Kidney epithelial cell (primary cell): ENCODE measurements at places on chromosomes 2 and 18. TPM values are rescaled to one million over a fixed set of nuclear protein-coding genes. Genes with fewer than 3 reads are reported as not detected.

Gene ARHGEF33
- 0.14 and 0.46 TPM in 2 replicates for total RNA-seq

Gene ZNF513
- total RNA-seq, result 10.3 and 11.5 TPM in 2 replicates

Gene ZBTB7C
- total RNA-seq, result 0.82 and 1.1 TPM in 2 replicates

- no peak for DNase-seq
These were observed 66.6 kb downstream of the CNTNAP5 start for GRCh38 chr2:124091721-124092120.
